NCI-H1092 (cell line): ENCODE measurements at places on chromosomes 2 and 18.

DNA sequence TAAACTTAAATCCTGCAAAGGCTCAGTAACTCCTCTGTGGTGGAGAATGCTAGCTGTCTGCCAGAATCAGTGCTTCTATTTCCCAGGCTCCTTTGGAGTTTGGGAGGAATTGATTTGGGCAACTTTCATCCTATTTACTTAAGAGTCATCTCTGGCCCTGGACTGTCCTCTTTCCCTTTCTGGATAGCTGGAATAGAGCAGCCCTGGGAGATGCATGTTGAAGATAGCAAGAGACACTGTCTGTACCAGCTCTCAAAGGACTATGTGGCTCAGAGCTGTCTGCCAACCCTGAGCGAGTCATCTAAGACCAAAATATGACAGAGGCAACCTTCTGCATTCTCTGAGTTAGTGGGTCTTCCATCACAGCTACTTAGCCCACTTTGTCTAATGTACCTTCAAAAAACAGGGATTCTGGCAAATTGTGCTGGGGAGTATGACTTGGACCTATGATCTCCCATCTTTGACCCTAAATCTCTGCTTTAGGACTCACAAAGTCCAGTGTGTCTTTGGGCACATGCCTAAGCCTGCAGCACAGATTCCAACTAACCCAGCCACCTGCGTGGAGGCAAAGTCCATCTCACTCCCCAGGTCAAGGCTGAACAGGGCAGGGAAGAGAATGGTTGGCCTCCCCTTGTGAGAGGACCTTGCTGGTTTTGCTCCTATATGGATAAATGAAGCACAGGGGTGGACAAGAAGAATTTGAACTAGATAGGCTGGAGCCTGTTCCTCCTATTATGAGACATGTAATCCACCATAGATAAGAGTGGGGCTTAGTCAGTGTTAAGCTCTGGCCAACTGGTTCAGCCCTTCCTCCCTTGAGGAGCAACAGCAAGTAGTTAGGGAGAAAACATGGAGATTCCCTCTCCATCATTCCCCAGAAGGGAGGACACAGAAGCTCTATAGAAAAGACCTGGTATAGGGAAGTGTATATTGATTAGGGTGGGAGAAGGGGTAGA lies 99.1 kb upstream of the PELI1 start:
- no peak for DNase-seq

DNA sequence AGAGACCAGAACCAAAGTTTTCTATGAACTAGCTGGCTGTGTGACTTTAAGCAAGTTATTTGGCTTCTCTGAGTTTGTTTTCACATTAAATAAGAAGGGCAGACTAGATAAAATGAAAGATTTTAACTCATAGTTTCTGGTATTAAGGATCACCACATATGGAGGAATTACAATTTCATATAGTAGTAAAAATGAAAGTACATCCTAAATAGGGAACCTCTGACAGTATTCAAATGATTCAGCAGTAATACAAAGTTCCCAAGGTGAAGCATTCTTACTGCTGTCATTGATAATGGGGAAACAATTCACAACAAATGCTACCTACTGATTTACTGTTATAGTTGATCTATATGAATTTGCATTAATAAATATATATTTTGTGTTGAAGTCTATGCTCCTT lies 170.3 kb upstream of the VRK2 start:
- no peak for DNase-seq

- no peak for DNase-seq
These were observed 51.6 kb downstream of the SLC66A2 start for GRCh38 chr18:79899609-79900445.

- DNase-seq: no peak
These were observed 60.7 kb downstream of the CDC42EP3 start for GRCh38 chr2:37610638-37611289.

- DNase-seq: no peak
These were observed 16.7 kb upstream of the DUSP2 start for GRCh38 chr2:96161898-96162297.

DNA sequence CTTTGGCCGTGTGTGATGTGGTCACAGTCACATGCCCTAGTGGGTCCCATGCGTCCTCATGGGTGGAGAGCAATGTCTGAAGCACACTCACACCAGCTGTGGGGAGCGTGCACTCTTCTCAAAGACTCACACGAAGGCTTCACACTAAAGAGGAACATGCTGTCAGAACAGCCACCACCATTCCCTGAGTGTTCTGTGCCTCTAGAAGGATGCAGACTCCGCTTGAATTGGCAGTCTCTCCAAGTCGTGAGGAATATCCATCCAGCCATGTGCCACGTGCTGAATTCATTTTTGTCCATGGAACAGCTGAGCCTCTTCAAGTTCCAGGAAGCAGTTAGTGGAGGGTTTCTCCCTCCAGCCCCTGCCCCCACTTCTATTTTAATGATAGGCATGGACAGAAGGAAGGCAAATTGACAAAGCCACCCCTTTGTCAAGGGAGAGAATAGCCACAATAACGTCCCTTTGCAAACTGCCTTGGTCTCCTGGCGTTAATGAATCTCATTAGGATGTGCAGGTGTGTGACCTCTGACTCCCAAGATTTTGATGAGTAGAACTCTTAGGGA lies 464.3 kb upstream of the ID2 start:
- no peak for DNase-seq

DNA sequence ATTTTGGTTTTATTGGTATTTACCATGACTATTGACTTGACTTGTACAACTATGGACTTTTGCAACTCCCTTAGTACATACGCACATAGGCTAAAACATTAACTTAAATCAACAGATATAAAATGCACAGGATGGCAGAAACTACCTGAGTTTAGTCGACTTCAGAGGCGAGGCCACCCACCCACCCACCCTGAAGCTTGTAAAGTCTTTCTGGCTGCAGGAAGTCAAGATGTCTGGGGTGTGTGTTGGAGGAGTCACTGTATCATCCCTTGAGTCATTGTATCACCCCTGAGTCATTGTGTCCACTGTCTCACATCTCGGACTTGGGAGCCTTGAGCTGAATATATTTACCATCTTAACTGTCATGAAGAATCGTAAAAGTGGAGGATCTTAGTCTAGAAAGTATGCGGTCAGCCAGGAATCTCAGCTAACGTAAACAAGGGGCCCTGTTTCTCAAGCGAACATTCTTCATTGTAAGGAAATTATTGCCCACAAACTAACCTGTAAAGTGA lies 140.0 kb upstream of the ST6GAL2 start:
- no peak for DNase-seq

GRCh38 chr2:226002438-226002837 lies 602.9 kb downstream of the NYAP2 start:
- DNase-seq: no peak

DNA sequence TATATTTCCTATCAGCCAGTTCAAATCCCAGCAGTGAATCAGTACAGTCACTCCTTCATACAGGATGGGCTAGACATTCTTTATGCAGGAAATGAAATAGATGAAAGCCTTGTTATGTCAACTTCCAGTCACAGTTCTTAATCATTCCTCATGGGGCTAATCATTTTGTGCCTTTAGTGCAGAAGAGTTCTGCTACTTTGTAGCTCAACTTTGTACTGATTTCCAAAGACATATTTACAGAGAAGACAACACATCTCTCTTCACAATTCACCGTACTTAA lies 593.9 kb upstream of the NETO1 start:
- no peak for DNase-seq

GRCh38 chr18:5622905-5623304 lies 79.1 kb upstream of the EPB41L3 start:
- DNase-seq: no peak

DNA sequence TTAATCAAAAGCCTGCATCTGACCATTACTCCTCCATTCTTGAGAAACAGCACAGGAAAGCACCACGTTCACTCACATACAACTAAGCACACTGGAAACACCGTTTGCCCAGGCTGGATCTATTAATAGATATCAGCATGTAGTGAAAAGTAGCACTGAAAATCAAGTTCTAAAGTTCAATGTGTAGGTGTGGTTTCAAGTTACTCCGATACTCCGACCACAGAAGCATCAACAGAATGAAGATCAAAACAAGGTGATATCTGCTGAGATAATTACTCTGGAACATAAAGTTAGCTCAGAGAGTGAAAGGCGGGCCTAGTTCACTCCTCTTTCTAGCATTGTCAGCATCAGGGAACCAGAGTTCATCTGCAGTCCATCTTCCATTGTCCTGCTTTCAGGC lies 1367.4 kb upstream of the ACVR2A start:
- no peak for DNase-seq

DNA sequence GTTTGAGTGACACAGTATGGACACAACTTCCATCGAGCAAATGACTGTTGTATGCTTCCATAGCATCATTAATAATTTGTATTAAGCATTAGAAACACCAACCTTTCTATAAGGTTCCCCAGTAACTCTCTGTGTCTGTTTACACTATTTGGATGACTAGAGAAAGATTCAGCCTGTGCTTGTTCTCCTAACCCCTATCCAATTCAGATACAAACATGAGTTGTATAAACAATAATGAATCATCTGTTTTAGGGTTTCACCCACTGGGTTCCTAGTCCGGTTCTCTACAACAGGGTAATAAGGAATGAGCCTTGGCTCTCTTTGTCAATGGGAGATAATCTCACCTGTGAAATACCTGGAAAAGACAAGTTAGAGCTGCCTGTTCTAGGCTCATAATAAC lies 894.1 kb upstream of the PIK3C3 start:
- DNase-seq: no peak

- DNase-seq: no peak
These were observed 1541.1 kb downstream of the LRP1B start for GRCh38 chr2:140589696-140590095.

DNA sequence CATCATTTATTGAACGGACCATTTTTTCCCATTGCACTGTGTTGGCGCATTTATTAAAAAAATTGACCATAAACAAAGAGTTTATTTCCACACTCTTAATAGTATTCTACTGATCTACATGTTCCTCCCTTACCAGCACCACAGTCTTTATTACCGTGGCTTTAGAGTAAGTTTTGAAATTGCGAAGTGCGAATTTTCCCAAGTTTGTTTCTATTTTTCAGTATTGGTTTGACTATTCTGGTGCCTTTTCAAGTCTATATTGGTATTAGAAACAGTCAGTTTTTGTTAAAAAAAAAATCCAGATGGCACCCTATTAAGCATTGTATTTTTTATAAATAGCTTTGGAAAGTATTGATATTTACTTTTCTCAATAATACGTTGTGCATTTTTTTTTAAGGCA lies 795.1 kb upstream of the HS6ST1 start:
- no peak for DNase-seq

GRCh38 chr2:160407393-160408172 lies 86.0 kb downstream of the RBMS1 start:
- DNase-seq: no peak

DNA sequence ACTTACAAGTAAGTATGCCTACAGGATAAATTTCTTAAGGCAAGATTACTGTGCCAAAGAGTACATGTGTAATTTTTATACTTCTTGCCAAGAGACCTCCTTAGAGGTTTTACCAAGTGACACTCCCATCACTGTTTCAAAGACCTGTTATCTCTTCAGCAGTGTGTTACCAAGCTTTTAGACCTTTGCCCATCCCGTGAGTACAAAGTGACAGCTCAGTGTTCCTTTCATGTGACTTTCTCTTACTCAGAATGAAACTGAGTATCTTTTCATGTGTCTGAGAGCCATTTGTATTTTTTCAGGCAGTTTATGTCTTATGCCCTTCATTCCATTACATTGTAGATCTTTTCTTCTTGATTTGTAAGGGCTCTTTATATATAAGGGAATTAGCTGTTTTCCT lies 287.5 kb upstream of the SALL3 start:
- DNase-seq: no peak

DNA sequence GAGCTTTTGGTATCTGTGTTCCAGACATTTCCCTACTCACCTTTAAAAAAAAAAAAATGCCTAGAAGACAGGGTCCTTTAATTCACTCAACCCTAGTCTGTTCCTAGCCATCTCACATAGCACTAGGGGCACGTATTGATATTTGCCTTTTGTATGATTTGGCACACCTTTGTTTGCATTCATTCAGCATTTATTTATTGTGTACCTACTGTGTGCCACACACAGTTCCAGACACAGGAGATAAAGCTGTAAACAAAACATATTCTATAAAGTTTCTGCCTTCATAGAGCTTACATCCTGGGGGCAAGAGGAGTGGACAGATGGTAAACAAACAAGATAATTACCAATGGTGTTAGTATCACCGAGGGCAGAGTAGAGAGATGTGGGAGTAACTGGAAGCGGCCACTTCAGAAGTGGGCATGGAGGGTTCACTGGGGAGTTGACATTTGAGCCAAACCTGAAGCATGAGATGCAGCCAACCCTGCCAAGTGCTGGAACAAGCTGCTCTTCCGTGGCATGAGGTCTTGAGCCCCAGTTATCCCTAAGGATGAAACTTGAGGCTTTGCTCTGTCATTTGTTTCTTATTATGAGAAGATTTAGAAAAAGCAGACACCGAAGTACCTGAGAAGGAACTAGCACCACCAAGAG lies 18.2 kb downstream of the MAPRE2 start:
- no peak for DNase-seq

- DNase-seq: no peak
These were observed 153.8 kb upstream of the RASGRP3 start for GRCh38 chr2:33322612-33323011.

DNA sequence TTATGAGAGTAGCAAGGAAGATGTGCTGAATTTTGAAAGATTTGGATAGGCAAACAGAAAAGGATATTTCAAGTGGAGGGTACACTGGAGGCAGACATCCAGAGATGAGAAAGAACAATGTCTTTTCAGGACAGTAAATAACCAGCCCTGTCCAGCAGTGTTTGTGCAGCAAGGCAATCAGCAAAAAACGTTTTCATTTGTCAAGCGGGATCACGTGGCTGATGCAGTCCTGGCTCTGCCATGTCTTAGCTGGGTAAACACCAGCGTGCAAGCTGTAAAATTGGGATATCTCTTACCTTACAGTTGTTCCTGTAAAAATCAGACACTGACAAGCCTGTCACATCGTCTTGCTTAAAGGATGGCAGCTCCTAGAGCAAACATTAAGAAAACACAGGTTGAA lies 67.8 kb downstream of the CWC22 start:
- no peak for DNase-seq

GRCh38 chr2:23777826-23778225 lies 149.1 kb downstream of the ATAD2B start:
- DNase-seq: no peak

DNA sequence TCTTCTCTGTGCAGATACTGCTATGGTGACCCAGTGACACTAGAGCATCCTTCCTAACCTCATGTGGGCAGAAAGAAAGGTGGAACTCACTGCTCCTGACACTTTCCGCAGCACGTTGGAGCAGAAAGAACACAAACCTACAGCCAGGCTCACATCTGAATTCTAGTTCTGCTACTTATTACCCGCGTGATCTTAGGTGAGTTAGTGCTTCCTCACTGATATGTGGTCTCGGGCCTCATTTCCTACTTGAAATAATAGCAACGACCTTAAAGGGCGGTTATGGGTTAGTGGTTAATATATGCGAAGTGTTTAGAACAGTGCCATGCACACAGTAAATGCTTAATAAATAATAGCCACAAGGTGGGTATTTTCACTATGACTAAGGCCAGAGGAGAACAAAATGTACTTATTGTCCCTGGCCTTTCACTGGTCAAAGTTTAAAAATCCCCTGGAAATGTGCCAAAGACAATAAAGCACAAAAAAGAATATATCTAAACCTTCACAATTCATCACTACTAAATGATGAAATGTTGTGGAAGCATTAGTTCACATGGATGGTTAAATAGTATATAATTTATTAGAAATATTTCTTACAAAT lies 66.6 kb downstream of the MYOM1 start:
- no peak for DNase-seq

- no peak for DNase-seq
These were observed 889.3 kb upstream of the CELF4 start for GRCh38 chr18:38454764-38455469.

GRCh38 chr2:200450288-200450687 lies 59.6 kb downstream of the KCTD18 start:
- no peak for DNase-seq

GRCh38 chr2:158381978-158382377 lies 74.6 kb downstream of the CCDC148 start:
- no peak for DNase-seq
